ENCODE measurements at places on chromosomes 2 and 18.

- DNase-seq, result no peak
Observed at GRCh38 chr2:189719571-189719970, 43.0 kb downstream of the OSGEPL1 start.

DNA sequence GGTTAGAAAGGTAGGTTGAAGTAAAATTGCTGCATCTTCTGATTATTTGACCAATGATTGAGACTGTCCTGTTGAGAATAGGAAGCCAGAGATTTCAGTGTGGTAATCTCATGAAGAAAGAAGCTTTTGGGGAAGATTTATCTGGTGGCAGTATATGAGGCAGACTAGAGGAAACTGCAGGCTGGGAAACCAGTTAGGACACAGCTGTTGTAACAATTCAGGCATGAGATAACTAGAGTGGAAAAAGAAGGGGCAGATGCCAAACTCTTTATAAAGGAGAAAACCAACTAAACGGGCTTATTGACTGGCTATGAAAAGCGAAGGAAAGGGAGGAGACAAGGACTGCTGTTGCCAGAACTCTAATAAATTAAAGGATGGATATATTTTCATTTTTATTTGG is 155.6 kb downstream of the TTC27 start:
- DNase-seq, result no peak

DNA sequence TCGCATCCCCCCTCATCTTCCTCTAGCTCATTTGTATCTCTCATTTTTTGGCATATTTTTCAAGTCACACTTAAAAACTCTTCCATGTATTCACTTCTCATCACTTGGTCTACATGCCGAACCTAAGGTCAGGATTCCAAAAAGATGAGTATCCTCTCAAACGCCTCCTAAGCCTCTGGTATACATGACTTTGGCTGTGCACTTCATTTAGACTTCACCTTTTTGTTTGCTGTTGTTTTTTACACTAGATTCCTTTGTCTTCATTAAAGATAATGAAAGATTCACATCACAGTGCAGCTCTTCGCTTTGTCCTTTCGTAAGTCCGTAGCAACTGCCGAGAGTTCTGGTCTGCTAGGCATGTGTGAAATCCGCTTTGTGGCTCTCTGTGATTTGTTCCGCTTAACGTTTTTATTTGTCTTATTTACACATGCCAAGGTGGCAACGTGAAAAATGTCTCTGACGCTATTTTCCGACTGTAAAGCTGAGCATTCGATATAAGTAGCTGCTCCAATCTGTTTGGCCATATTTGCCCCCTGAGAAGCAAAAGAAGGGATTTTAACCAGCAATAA is 17.7 kb downstream of the RND3 start:
- no peak for DNase-seq

DNA sequence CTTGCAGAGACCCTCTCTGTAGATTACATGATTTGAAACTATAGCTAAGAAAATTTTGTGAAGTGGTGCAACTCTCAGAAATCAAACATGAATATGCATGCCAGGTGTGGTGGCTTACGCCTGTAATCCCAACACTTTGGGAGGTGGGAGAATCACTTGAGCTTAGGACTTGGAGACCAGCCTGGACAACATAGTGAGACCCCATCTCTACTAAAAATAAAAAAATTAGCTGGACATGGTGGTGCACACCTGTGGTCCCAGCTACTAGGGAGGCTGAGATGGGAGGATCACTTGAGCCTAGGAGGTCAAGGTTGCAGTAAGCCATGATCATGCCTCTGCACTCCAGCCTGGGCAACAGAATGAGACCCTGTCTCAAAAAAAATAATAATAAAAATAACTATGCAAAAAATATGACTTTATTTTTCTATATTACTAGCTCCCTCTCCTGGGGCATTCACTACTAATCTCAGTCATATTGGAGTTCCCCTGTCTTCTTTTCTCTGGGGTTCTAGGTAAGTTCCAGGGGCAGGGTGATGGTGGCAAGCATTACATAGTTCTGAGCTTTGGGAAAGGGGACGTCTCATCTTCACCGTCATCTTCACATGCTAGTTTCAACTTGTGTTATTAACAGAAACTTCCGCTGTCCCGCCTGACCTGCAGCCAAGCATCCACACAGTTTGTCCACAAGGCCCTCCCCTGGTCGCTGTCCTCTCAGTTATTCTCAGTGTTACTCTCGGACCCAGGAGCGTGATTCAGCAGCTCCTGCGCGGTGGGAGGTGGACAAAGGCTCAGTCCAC is 96.8 kb upstream of the MBOAT2 start:
- DNase-seq, result no peak

GRCh38 chr2:62293490-62294271 is 97.8 kb downstream of the B3GNT2 start:
- no peak for DNase-seq

DNA sequence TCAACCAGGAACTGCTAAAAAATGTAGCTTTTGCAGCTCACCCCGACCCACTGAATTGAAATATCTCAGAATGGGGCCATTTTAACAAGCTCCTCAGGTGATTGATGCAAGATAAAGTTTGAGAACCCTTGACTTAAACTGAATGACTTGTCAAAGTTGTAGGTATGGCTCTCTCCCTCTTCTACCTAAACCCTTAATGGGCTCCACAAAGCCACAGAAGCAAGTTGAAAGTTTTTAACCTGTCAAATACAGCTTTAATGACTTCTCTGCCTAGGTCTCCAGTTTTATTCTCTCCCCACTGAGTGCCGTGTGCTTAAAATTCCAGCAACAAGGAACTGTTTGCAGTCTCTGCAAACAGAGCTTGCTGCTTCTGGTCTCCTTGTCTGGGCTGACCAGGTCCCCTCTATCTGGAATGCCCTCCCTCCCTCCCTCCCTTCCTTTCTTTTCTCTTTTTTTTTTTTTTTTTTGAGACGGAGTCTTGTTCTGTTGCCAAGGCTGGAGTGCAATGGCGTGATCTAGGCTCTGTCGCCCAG is 19.7 kb upstream of the RNF125 start:
- DNase-seq, result no peak

DNA sequence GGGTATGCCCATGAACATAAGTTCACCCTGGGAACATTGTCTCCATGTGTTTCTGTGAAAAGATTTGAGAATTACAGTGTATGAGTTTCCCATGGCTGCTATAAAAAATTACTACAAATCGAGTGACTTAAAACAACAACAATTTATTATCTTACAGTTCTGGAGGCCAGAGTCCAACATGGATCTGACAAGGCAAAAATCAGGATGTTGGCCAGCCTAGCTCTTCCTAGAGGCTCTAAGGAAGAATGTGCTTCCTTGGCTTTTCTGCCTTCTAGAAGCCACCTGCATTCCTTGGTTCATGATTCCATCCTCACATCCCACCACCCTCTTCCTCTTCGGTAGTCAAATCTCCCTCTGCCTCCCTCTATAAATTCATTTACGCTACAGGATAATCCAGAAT is 38.6 kb downstream of the FAM124B start:
- DNase-seq, result no peak

DNA sequence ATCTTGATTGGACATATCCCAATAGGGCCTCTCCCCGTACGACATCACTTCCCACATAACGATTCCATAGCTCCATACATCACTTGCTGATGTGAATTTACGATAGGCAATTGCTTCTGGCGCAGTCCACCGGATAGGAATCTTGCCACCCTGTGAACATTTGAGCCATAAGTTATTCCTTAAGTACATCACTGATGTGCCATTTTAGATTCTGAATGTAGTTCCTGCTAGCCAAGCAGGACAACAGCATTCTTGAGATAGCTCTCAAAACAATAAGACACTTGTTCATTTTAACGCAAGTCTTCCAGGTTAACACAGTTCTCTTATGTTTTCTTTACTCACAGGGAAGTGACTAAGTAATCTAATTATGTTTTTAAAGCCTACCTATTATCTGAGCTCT is 138.0 kb downstream of the EPHA4 start:
- DNase-seq, result no peak

- DNase-seq, result no peak
Observed at GRCh38 chr2:227545990-227546389, 52.7 kb upstream of the SCYGR2 start.

- DNase-seq, result no peak
Observed at GRCh38 chr2:229486673-229487072, 215.6 kb upstream of the PID1 start.

GRCh38 chr2:43448011-43448821 is 147.6 kb downstream of the THADA start:
- no peak for DNase-seq

DNA sequence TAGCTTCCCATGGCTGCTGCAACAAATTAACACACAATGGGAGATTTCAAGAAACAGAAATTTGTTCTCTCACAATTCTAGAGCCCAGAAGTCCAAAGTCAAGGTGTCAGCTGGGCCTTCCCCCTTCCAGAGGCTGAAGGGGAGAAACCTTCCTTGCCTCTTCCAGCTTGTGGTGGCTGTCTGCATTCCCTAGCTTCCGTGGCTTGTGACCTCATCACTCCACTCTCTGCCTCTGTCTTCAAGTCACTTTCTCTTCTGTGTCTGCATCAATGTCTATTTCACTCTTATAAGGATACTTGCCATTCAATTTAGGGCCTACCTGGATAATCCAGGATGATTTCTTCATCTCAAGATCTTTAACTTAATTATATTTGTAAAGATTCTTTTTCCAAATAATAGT is 16.8 kb upstream of the SRBD1 start:
- DNase-seq, result no peak

DNA sequence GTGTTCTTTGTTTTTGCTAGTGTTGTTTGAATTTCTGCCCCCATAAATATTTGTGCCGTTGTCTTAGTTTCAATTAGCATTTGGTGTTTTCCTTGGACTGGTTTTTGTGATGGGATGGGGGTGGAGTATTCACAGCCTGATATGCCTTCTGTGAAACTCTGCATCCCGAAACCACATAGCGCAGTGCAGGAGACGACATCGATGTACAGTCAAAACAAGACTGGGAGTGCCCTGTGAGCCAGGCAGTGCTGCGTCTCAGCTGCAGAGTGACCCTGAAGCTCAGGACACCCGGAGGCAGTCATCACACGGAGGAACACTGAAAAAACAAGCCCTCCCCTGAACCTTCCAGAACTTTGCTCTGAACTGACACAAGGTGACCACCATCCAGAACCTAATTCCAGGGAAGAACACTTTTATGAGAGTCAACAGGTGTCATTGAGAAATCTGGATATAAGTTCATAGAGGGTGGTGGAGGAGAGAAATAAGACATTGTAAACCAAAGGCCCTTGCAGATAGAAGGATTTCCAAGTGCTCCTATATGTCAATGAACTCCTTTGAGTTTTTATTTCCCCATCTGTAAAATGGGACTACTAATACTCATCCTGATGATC is 61.2 kb upstream of the CABLES1 start:
- DNase-seq, result no peak

DNA sequence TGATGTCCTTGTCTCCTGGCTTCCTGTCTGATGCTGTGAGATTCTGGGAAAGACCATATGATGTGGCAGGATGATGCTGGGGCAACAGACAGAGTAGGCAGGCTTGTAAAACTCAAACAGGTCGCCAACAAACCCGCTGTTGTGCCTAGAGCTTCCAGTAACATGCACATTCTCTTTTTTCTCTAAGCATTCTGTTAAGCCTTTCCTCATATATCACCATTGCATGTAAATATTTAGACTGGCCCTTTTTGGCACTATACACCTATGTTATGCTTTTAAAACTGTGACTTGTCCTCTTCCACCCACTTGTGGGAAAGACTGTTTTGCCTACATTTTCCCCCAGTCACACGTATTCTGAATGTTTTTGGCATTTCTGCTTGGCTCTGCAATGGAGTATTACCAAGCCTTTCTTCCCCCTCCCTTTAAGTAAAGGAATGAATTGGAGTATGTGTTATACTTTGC is 250.4 kb upstream of the TANK start:
- DNase-seq, result no peak

DNA sequence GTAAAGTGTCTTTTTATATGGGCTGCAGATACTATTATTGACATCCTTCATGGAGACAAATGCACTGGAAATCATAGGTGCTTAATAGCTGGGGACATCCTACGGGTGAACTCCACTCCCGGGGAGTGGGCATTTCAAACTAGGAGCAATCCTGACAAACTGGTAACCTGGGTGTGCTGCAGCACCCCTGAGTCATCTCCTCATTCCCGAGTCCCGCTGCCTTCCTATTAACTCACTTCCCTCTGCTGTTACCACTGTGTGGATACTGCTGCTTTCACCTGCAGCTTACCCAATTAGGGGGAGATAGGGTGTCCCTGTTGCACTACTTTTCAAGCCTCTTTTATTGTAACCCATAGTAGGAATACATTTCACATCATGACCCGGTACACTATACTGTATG is 134.2 kb downstream of the RAPGEF4 start:
- DNase-seq, result no peak

DNA sequence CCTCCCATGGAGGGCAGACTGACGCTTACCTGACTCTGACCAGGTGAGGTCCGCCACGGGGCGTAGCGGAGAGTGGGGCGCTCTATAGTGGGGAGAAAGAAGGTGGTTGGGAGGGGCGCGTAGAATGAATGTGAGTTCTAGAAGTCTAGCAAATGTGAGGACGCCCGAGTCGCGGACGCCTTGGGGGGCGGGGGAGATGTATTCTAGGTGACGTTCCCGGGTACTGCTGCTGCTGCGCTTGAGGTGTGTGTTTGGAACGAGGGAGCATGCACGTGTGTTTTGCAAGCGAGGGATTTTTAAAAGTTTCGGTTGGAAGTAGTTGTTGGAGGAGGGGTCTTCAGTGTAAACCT is 758 bp downstream of the RIF1 start:
- DNase-seq, result peak; percentile 43

DNA sequence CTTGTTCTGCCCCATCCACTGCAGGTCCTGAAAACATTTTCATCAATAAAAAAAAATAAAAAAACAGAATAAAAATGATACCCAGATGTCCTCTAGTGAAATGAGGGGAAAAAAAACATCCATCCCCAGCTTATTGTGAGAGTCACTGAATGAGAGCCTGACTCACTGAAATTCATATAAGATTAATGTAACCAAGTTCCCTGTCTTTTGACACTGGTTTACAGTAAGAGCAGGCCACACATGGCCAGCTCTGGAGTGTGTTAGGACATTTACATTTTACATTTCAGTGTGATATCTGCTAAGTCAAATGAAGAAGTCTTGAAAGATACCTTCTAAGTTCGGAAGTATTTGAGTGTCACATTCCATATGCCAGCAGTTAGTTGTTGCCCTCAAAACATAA is 21.1 kb upstream of the IL18R1 start:
- no peak for DNase-seq

DNA sequence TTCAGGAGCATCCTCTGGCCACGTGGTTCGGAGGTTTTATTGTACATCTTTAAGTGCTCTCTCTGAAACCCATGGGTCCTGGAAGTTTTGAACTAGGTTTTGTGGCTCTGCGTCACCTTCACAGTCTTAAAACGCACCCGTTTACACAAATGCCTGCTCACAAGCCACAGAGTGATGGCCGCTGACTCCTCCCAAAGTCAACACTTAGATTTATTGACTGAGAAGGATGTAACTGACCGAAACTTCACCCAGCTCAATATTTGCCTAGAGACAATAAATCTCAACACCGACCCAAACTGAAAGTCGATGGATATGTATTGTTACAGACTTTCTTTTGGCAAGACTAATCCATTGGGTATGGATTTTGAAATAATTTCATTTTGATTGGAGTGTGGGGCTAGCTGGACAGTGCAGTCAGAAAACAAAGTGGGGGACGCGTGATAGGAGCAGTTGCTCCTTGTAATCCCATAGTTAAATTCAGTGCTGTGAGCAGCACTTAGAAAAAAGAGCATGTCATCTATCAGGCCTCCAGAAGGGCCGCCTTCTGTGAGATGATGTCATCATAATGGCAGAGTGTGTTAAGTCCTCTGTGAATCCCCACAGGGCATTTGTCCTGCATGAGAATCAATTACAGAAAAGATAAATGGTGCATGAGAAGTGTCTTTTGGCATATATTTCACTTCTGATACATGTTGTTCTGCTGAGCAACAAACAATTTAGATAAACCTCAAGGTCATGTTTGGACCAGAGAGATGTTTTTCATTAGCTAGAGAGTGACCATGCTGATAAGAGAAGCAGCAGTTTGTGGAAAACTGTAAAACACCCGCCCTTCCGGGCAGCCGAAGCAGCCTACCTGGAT is 183.7 kb downstream of the INO80D start:
- DNase-seq, result no peak

Data from stimulated activated CD4-positive, alpha-beta T cell treated with anti-CD3 and anti-CD28 coated beads, Interleukin-12 subunit alpha, Interleukin-12 subunit beta, amount 100 ng/mL, for 24 hours (primary cell).